ENCODE measurements at places on chromosomes 16 and 17.

DNA sequence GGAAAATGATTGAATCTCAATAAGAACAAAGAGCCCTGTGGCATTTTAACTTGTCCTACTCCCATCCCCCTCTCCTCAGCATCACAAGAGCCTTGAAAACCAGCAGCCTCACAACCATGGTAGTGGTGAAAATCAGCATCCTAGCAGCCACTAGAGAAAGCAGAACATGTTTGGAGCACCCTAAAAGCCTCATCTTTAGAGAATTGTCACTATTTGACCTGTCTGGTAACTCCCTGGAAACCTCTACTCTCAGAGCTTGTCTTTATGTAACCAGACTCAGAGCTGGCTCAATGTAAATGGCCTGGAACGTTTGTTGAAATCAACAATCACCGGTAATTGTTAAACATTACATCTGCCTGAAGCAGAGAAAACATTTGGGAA, 70.8 kb downstream of the MMD start:
- DNase-seq = no peak

GRCh38 chr16:4703906-4704305, 10.5 kb downstream of the NUDT16L1 start:
- DNase-seq = no peak

DNA sequence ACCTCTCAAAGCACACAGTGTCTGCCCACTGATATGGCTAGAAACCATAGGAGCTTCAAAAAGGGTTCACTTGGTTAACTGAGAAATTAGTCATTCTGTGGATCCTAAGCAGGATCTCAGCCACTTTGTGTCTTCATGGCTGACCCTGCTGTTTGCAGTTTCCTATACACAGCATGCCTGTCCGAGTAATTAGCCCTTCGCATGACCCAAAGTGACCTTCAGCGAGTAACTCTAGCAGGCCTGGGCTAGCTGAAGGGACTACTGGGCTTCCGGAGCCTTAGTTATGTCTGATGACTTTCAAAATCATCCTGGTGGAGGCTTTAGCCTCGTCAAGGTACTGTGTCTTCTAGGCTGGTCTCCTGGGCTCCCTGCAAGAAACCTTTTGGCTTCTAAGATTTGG, 28.9 kb upstream of the FBXW10B start:
- DNase-seq = no peak

- no peak for DNase-seq
Measured at GRCh38 chr17:39264119-39264518, 38.4 kb upstream of the STAC2 start.

DNA sequence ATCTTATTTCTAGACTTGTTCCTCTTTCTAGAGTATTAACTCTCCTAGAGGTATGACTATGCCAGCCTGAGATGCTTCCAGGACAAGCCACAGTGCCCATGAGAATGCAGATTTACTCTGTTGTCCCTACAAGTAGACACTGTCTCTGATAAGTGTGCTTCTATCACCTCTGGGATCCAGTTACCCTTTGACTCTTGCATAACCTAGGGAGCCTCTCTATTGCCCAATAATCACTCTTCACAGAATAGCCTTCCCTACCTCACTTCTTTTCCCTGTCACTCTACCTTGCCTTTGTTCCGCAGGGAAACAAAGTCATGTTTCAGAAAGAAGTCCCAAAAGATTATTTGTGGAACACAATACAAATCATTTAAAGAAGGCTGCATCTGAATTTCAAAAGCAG, 1.6 kb upstream of the KRT34 start:
- DNase-seq = no peak

GRCh38 chr16:69404275-69404805, 18.5 kb upstream of the TERF2 start:
- DNase-seq = no peak

- no peak for DNase-seq
Measured at GRCh38 chr17:4840893-4841242, 7.7 kb downstream of the MINK1 start.

DNA sequence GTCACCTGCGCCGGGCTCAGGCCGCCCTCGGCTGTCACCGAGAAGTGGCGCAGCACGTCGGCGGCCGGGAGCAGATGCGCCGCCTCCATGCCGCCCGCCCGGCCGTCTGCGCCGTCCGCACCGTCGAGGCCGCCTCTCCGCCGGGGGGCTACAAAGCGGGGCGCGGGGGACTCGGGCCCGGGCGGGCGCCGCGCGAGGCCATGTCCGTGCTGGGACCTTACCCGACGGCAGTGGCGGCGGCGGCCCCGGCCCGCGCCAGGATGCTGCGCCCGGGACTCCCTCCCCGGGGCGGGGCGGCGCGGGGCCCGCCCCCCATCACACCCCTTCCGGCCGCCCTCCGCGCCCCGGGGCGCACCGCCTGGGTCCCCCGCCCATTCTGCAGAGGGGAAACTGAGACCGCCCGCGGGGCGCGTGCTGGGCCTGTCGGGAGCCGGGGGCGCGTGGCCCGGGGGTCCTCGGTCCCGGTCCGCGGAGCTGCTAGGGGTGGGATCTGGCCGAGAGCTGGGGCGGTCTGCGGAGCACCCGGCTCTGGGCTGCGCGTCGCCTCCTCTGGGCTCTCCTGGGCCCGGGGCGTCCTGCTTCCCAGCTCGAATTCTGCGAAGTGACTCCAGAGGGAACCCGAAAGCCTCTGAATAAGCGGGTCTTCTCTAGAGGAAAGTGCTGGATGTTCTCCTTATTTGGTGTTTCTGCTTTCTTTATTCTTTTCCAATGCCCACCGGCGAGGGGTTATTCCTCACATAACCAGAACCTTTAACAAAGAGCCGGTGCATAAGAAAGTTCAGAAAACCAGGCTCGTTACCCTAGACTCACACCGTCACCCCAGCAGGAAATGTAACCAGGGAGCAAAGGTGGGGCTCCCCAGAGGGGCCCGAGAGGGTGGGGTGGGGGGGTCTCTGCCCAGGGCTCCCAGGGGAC, at the start of gene ATP2A3:
Gene ATP2A3, minus strand, starts transcription at position 235 of the 915 bp plus-strand sequence. Its CDS starts 146 bp downstream, at position 89.
- DNase-seq = no peak

GRCh38 chr16:88983165-88983564, 6.2 kb upstream of the CBFA2T3 start:
- no peak for DNase-seq

DNA sequence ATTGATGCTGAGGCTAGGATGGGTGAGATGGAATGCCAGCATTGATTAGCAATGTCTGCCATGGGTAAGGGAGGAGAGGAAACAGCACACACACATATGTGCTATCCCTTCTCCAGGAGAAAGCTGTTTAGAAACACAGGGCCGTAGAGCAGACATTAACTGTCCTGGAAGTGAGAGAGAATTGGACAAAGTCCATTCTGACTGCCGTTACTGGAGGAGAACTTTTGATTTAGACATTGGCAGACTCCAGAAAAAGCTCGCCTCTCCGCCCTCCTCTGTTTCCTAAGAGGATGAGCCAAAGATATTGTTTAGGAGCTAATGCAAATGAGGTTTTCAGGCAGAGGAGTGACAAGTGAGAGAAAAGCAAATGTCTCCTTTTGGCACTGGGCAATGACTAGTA, 237.0 kb downstream of the HAPSTR1 start:
- DNase-seq = no peak

- no peak for DNase-seq
Measured at GRCh38 chr16:25198021-25198420, 18.7 kb upstream of the AQP8 start.
